RWPE1 (cell line): ENCODE measurements at places on chromosomes 6 and 20.

DNA sequence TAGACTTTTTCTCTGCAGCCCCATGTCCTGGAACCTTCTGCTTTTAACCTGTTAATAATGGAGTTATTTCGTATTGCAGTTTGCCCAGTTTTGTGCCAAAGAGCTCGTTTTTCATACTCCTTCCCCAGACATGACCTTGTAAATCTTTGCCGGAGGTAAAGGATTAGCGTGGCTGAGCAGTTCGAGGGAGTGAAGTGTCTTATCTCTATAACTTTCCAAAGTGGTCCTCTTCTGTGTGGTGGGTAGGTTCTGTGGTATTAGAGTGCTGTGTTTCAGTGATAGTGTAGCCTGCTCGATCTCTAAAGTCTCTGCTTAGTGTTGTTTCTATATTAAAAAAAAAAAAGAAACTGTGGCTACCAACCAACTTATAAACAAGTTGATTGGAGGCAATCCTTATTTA is 67.5 kb downstream of the FARS2 start:
- no peak for DNase-seq

GRCh38 chr6:149128489-149129145 is 188.9 kb upstream of the TAB2 start:
- no peak for DNase-seq

GRCh38 chr20:1862663-1863053 is 32.5 kb upstream of the SIRPA start:
- no peak for DNase-seq

DNA sequence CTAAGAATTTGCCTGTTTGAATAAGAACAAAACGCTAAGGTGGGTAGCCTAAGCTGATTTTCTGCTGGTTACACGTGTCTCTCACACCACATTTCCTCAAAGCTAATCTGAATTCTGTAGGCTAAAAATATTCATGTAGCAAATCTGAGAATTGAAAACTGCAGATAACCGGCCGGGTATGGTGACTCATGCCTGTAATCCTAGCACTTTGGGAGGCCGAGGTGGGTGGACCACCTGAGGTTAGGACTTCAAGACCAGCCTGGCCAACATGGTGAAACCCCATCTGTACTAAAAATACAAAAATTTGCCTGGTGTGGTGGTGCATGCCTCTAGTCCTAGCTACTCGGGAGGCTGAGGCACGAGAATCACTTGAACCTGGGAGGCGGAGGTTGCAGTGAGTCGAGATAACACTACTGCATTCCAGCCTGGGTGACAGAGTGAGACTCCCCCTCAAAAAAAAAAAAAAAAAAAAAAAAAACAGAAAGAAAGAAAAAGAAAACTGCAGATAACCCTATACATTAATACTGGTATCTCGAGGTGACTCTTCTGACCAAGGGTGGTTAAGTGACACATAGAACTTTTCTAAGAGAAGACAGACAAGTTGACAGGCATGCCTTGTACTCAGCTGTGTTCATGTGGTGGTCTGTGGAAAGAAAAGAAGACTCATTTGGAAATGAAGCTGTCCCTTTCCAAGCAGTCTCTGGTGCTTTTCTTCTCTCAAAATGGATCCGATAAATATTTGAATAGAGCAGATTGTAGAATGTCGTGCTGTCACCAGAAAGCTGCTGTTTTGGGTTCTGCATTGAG is 24.7 kb upstream of the ASXL1 start:
- no peak for DNase-seq

- no peak for DNase-seq
These were observed 107.6 kb downstream of the PSMB1 start for GRCh38 chr6:170445487-170445886.

- DNase-seq: no peak
These were observed 41.0 kb downstream of the PSMB9 start for GRCh38 chr6:32895006-32895345.

- peak; percentile 91 for DNase-seq
These were observed 67.1 kb downstream of the TFAP2A start for GRCh38 chr6:10347561-10348327.

DNA sequence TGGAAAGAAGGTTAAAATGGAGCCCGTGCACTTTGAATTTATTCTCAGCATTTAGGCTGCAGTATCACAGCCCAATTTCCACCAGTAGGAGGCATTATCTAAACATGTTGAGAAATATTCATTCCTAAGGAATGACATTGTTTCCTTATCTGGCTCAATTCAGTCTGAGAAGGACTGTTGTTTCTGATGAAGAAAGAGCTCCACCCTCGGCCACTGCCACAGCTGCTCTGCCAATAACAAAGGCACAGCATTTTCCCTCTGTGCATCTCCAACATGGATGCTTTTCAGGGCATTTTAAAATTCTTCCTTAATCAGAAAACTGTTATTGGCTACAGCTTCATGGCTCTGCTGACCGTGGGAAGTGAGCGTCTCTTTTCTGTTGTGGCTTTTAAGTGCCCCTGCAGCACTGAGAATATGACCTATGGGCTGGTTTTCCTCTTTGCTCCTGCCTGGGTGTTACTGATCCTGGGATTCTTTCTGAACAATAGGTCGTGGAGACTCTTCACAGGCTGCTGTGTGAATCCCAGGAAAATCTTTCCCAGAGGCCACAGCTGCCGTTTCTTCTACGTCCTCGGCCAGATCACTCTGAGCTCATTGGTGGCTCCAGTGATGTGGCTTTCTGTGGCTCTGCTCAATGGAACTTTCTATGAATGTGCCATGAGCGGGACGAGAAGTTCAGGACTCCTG is at the start of gene CALHM5:
TSS of gene CALHM5 (plus strand) at position 216 of the 687 bp plus-strand sequence. CDS start at position 274, 58 bp downstream.
- DNase-seq: peak; percentile 13

DNA sequence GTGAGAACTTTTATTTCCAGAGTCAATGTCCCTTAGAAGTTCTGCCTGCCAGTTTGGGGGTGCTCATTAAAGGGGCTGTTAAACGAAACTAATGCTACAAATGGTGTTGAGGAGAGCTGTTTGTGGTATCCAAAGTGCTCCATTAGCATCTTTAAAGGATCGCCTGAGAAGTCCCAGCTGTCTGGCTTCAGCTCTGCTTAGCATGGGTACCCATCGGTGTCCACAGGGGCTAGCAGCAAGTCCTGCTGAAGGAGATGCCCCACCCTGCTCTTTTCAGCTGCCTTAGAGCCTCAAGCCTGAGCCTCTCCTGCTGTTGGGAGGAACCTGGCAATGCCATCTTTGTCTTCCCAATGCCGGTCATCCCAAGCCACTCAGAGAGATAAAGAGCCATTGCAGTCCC is 111.1 kb downstream of the FOXO3 start:
- no peak for DNase-seq

GRCh38 chr6:164753517-164753916 is 555.9 kb downstream of the C6orf118 start:
- peak; percentile 29 for DNase-seq

GRCh38 chr6:131372535-131372934 is 200.5 kb upstream of the ARG1 start:
- DNase-seq: no peak

DNA sequence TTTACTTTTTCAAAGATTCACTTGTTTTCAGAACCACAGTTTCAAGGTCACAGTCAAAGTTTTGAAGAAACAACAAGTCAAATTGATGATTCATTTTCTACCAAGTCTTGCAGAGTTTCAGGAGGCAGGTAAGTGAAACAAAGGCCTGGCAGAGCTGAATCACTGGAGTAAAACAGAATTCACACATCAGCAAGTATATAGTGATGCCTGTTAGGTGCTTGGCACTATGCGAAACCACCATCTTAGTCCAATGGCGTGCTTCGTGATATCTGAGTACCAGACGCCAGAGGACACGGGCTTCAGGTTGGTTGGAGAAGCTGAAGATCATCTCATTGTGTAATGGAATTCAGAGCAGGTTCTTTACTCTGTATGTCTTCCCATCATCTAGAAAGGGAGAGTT is 75.9 kb downstream of the RTN4IP1 start:
- DNase-seq: no peak

GRCh38 chr6:129865013-129865412 is 3.9 kb upstream of the TMEM244 start:
- DNase-seq: no peak

- DNase-seq: no peak
These were observed 3.4 kb upstream of the ANGPT4 start for GRCh38 chr20:919491-919916.

DNA sequence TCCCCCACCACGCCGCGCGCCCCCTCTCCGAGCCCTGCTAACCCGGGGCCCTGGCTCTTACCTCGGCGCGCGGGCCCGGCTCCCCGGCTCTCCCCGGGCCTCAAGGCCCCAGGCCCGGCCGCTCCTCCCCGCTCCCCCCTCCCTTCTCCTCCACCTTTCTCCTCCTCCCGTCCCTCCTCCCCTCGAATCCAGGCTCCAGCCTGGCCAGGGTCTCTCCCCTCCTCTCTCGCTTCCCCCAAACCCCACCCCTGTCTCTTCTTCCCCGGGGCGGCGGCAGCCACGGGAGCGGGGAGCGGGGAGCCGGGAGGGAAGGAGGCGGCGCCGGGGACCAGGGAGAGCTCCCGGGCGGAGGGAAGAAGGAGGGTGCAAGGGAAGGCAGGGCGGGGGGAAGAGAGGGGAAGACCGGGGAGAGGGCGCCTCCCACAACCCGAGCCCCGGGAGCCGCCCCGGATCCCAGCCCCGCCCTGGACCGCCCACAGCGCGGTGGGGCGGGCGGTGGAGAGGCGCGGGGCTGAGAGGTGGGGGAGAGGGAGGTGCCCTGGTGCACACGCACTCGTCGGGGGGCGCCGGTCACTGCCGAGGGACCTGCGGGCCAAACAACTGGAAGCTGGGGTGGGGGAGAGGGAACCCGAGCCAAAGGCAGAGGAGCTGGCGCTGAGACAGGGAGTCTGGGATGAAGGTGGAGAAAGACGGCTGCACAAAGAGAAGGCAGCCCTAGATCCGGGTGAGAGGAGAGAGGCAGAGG is at the start of gene GABBR1:
TSS of gene GABBR1 (minus strand) at position 395 of the 745 bp plus-strand sequence. CDS start 798 bp downstream, outside the sequence.
- DNase-seq: peak; percentile 97

GRCh38 chr20:44422083-44422482 is 53.6 kb upstream of the TTPAL start:
- peak; percentile 83 for DNase-seq

DNA sequence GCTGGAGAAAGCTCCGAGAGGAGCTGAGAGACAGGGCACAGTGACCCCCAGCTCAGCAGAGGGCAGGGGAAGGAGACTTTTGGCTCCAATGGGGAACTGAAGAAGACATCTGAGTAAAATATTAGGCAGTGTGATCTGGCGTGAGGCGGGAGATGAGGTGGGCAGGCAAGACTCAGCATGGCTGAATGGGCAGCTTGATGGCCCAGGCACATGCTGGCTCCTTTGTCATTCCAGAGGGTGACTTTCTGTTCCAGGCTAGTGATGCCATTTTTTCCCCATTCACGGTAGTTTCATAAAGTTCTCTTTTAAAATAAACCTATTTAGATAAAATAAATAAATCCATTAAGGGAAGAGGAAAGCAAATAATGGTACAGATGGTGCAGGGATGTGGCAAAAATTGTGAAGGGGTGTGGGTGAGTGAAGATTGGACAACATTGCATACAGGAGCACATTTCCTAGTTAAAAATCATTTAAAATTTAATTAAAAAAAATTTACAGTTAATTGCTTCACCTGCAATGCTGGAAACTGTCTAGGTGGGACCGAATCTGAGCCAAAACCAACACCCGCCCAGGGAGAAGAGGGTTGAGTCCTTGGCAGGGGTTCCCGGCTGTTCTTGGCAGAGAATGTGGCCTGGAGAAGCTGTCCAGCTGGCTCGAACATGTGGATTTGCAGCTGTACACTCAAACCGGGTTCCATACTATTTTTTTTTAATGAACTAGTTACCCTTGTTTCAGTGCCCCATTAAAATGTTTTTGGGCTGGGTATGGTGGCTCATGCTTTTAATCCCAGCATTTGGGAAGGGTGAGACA is 41.7 kb upstream of the PRELID3B start:
- DNase-seq: no peak

GRCh38 chr20:2578475-2579192 is 42.3 kb downstream of the TMC2 start:
- no peak for DNase-seq

- no peak for DNase-seq
These were observed 10.3 kb upstream of the RAD21L1 start for GRCh38 chr20:1215386-1216170.

- no peak for DNase-seq
These were observed 313.4 kb downstream of the GJA1 start for GRCh38 chr6:121748850-121749249.

- DNase-seq: no peak
These were observed 152.7 kb downstream of the LY86 start for GRCh38 chr6:6741264-6741663.

- no peak for DNase-seq
These were observed 19.7 kb downstream of the BTN2A1 start for GRCh38 chr6:26477426-26477825.

DNA sequence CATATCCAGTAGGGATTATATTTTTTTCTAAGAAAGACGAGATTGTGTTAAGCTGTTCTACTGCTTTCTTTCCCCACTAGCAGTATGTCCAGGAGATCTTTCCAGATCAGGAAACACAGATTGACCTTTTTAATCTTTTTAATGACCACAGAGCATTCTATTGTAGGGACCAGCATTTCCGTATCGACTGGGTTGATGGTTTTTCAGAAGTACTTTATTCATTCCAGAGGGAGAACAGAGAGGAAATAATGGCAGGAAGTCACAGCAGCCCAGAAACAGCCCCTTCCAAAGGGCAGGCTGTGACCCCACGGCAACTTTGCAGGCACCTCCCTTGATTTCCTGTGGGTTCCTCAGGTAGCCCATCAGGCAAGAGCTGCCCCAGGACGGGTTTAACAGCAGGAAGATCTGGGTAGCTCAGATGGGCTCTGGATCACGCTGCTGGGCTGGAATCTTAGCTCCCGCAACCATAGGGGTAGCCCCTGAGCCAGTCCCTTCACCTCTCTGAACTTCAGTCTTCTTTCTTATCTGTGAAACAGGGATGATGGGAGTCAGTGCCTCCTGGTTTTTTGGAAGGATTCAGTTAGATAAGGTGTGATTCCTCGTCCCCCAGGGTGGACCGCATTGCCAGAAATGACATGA is 23.8 kb upstream of the CHMP4B start:
- DNase-seq: no peak

GRCh38 chr6:3665608-3666007 is 85.9 kb downstream of the PXDC1 start:
- DNase-seq: no peak

DNA sequence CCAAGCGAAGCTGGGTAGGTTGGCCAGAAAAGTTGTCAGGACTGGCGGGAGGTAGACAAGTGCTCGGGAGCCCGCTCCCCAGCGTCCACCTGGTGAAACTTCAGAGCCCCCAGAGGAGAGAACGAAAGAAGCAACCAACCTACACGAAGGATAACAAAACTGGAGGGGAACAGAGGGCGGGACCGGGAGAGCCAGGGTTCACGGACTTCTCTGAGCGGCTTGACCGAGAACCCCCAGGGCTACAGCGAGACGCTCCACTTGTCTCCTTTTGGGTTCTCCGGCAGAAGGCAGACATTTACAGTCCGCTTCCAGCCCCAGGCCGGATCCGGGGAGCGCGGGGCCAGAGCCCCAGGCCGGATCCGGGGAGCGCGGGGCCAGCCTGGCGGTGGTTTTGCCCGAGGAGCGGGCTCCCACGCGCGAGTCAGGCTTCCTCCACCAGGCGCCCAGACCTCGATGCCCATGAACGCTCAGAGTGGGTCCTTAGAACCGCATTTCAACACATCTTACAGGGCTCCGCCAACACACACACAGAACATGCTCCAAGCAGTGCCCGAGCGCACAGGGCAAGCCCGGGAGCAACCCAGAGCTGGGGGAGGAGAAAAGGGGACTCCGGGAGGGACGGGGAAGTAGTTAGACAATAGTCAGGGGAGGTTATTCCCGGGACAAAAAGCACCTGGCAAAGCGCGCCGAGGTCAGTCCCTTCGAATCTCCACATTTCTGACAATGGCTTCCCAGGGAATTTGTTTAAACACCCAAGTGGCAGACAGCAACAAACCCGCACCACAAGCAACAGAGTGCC is 1.1 kb downstream of the PTPRK start:
- DNase-seq: peak; percentile 39
